SHP77 treated with DMSO at 0.1 percent for 48 hours (cell line): ENCODE measurements at places on chromosomes 3 and 15.

DNA sequence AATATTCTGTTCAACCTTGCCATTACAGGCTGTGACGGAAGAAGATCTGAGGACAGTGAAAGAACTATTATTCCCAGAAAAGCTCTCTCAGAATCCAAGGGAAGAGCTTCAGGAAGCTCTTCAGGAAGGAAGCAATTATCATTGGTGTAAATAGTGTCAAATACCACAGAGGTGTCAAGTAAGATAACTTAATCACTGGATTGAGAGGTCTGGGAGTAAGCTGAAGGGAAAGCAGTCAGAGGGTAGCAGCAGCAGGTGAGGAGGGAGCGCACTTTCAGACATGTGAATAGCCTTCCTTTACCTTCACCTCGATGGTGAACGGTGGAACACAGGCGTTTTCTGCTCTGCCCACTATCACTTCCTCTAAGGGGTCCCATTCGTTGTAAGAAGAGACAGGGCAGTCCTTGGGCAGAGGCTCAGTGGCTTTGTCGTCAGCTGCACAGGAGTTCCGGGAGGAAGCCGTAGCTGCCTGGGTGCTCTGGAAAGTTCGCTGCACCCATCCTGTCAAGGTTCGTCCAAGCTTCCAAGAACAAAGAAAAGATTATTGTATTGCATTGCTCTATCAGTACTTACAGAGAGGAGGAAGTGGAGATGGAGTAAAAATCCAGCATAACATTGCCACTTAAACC, 1.9 kb downstream of the GATM start:
- DNase-seq, result no peak

DNA sequence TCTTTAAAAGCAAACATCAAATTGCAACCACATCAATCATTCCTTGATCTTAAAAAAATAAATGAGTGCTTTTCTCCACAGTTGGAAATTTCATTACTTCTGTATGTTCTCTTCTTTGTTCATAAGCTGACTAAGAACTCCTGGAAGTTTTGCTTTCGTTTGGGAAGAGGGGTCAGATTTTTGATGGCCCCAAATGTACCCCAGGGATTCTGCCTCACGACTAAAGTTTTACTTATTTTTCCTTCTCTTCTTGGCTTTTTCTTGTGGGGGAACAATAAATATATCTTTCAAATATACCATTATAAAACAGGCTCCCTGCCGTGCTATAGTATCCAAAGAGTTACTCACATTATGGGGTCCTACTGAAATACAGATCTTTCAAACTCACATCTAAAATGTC, 215.0 kb upstream of the CDIN1 start:
- DNase-seq, result no peak

DNA sequence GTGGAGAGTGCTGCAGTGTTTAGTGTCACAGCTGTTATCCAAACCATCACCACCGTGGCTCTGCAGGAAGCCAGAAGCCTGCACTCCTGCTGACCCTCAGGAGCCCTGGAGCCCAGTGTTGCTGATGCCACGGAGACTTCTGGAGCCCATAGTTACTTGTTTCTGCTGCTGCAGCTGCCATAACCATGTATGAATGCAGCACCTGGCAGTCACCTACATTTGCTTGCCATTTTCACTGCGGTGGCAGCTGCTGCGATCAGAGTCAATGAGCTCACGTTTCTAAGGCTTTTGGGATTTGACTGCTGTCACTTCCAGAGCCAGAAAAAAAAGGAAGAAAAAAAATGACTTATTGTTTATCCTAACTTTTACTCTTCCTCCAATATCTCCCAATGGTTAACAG, 299.2 kb upstream of the THRB start:
- peak; percentile 15 for DNase-seq

DNA sequence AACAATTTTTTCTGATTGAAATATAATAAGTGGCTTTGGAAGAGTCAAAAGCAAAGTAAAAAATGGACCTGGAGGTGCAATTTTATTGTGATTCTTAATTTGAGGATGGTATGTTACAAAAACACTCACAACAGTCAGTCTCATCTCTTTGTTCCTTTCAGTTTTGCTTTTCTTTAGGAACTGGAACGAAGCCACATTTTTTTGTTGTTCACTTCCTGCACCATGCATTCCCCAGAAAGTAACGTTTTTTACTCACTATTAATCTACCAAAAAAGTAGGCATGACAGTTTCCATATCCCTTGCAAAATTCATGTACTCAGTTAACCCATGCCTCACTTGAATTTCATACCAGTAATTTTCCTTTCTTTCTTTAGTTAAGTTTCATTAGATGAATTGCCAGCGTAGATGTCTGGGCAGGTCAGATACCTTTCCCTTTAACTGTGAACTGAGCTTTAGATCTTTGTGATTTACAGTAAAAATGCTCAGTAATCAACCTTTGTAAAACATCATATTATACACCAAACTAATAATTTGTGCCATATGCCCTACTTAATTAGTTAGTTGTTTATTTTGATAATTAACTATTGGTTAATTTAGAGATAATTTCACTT, 384.3 kb downstream of the ROBO1 start:
- DNase-seq, result no peak

DNA sequence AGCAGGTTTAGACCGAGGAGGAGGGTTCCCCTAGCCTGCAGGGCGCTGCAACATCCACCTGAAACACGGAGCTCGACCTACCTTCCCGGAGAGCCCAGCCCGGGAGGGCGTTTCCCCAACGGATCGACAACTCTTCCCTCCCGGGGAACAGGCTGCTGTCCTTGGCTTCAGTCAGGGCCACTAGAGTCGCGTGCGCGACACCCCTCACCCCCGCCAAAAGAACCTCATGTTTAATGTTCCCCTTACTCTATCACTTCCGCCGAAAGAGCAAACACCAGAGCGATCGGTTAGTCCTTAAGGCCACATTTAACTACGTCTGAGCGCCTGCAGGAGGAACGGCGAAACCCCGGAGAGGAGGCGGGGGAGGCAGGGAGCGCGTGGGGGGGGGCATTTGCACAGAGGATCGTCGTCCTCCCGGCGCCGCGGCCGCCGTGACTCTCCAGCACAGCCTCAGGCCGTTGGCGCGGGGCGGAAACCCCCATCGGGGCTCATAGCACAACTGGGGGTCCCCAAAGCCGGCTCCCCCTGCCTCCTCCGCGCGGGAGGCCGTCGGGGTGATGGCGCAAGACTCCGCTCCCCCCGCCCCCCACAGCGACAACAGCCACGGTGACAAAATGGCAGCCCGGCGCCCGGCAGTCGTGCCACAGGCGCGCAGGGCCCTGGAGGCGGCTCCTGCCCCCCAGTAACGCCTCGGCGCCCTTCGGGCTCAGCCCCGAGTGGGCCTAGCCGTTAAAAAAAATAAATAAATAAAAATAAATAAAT, 3.2 kb downstream of the ANP32A start:
- no peak for DNase-seq

- no peak for DNase-seq
Observed at GRCh38 chr3:50165910-50166538, 10.9 kb downstream of the SEMA3F start.

DNA sequence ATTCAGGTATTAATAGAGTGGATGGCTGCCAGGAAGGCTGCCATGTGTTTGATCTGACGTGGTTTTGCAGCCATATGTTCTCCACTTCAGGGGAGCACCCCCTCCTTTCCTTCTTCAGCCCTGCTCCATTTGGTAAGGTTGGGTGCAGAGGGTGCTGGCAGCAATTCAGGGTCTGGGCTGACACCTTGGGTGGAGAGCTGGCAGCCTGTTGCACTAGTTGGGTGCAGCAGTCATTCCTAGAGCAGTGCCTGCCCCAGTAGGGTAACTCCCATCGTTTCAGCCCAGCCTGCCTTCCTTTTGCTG, 1.5 kb downstream of the TYRO3 start:
- DNase-seq, result no peak

DNA sequence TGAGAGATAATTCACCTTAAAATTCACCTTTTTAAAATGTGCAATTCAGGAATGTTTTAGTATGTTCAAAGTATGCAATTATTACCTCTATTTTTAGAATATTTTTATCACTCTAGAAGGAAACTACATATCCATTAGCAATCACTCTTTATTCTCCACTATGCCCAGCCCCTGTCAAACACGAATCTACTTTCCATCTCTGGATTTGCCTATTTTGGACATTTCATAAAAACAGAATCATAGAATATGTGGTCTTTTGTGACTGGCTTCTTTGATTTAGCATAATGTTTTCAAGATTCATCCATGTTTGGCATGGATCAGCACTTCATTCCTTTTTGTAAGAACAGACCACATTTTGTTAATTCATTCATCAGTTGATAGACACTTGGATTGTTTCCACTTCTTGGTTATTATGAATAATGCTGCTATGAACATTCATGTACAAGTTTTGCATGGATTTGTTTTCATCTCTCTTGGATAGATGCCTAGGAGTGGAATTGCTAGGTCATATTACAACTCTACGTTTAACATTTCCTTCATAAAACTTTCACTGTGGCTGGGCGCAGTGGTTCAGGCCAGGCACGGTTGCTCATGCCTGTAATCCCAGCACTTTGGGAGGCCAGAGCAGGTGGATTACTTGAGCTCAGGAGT, 12.7 kb downstream of the HMCES start:
- no peak for DNase-seq

- DNase-seq, result no peak
Observed at GRCh38 chr15:68674975-68675374, 96.2 kb downstream of the CORO2B start.

- no peak for DNase-seq
Observed at GRCh38 chr3:117616227-117616626, 906.6 kb downstream of the TUSC7 start.

GRCh38 chr3:194364652-194365434, 4.7 kb downstream of the LRRC15 start:
- no peak for DNase-seq

DNA sequence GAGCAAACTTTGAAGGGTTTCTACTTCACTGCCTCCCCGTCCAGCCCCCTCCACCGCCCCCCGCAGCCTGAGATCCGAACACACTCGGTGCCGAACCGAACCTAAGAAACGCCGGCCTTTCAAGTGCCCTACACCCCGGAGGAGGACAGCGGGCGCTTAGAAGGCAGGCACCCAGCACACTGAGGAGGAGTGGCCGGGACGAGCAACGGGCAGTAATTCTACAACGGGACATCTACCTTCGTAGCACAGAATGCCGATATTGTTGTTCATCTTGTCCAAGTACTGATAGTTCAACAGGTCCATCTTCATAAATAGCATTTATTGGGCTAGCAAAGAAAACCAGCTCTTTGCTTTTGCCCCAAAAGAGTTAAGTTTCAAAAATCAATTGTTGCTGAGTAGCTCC, 513 bp downstream of the VGLL4 start:
- DNase-seq, result no peak

- DNase-seq, result no peak
Observed at GRCh38 chr3:172167892-172168648, 128.7 kb downstream of the FNDC3B start.

- DNase-seq, result no peak
Observed at GRCh38 chr3:30256474-30256873, 349.9 kb upstream of the TGFBR2 start.

DNA sequence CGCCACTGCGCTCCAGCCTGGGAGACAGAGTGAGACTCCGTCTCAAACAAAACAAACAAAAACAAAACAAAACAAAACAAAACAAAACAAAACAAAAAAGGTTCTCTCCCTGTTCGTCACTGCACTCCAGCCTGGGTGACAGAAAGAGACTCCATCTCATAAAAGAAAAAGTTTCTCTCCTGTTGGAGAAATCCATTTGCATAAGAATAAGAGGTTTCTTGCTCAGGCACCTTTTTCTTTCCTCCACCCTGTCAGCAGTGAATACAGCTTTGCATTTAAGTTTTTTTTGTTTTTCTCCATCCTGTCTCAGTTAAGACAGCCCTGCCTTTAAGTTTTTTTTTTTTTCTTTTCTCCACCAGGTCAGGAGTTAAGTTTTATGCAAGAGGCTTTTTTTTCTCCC, 109.5 kb downstream of the DPH6 start:
- no peak for DNase-seq

DNA sequence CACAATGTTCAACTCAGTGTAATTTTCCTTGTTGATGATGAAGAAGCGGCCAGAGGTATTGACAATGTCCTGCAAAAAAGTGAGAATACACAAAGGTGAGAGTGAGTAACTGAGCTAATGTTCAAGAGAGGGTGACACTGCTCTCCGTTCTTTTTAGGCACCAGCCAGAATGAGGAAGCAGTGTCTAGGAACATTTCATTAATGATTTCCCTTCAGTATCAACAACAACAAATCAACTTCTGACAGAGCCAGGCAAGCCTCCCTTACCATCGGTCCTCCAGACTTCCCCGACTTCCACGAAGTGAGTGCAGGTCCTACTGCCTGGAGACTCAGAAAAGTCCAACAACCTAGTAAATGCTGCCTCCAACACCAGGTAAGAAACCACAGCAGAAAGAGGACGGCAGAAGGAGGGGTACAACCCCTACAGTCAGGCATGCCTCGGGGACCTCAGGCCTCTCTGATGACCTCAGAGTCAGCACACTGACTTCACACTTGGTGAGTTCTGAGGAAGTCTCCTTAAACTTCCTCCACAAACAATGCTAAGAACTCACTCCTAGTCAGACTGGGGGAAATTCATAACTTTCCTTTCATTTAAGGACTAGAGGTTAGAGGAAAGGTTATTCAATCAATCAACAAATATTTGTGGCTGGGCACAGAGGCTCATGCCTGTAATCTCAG, 62.7 kb downstream of the NPTN start:
- DNase-seq, result no peak

GRCh38 chr15:72313448-72313840, 6.5 kb downstream of the CELF6 start:
- no peak for DNase-seq

- DNase-seq, result no peak
Observed at GRCh38 chr3:96700322-96701315, 113.8 kb upstream of the EPHA6 start.

DNA sequence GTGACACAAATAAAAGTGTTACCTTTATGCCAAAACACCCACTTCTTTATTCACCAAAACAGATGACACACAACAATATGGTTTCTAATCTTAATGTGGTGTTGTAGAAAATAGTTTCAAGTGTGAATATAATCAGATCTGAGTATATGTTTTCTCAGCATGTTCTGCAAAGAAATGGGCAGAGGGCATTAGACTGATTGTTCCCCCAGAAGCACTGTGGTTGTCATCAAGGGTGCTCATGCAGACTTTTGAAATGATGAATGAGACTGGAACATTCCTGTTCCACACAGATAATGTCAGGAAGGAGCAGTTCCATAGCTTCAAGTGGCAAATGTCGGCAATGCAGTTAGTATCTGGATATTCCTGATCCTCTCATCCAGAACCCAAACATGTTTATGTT, 37.5 kb downstream of the GPR176 start:
- no peak for DNase-seq

GRCh38 chr3:195587824-195588223, 4.1 kb upstream of the APOD start:
- no peak for DNase-seq
